ENCODE measurements at places on chromosomes 5 and 9.
A peak's percentile ranks its signal among the peaks of the same experiment; 100 is the strongest.

DNA sequence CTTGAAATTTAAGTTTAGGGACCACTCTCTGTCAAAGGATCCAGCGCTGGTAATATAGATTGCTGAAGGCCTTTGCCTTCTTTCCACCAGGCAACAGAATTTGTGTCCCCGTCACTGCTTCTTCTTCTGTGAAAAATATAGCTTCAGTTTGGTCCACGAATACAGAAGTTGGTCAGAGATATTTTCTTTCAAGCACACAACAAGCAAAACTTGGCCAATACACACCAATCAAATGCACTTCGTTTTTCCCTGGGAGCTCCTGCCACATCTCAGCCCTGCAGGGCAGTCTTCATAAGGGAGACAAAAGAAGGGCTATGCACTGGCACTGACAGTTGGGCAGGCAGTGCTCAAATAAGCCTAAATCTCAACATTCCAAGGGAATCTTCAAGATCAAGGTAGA, 22.9 kb downstream of the HAVCR2 start:
- no peak for DNase-seq

DNA sequence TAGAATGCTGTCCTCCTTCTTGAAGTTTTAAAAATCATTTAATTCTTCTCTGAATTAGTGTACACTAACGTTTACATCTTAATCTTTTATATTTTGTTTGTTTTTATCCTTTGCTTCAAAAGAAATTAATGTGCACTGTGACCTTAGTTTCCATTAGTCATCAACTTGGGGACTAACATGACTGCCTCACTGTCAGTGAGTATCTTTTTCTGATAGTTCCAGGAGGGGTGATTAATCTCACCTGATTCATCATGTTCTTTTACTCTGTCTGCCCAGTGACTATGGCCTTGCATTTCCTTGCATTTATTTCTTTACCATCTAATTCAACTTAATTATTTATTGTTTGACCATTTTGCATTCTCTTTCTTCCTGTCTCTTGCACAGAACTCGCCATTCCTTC, 33.4 kb upstream of the NR3C1 start:
- DNase-seq, result no peak

GRCh38 chr9:86652736-86653135, 294.6 kb downstream of the GAS1 start:
- DNase-seq, result peak; percentile 68

DNA sequence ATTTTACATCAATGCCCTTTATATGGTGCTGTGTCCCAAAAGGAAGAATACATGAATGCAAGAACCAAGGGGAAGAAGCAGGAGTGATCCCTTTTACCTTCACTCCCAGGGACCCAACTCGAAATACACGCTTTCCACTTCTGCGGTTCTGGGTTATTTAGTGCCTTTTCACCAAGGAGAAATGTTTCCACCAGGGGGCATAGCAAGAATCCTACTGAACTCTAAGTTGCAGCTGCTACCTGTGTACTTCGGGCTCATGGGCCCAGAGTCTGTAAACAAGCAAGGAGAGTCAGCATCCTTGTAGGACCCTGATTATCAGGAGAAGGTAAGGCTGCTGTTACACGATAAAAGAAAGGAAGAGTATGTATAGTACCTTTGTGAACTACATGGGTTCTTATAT, 45.7 kb downstream of the DPYSL3 start:
- peak; percentile 28 for DNase-seq

DNA sequence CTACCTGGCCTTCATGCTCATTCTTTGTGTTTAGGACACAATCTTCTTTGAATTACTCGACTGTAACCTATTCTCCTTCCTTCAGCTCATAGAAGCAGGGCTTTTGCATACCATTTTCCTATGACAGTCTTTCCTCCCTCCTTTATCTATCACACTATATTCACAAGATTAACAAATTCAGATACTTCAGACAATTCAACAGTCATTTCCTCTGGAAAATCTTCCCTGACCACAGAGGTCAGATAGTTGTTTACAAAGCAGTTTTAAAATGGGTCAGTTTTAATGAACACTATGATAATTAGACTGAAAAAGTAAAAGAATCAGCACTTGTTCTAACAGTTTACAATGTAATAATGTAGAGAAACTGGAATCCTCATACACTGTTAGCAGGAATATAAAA, 4.3 kb downstream of the CAAP1 start:
- DNase-seq, result no peak

DNA sequence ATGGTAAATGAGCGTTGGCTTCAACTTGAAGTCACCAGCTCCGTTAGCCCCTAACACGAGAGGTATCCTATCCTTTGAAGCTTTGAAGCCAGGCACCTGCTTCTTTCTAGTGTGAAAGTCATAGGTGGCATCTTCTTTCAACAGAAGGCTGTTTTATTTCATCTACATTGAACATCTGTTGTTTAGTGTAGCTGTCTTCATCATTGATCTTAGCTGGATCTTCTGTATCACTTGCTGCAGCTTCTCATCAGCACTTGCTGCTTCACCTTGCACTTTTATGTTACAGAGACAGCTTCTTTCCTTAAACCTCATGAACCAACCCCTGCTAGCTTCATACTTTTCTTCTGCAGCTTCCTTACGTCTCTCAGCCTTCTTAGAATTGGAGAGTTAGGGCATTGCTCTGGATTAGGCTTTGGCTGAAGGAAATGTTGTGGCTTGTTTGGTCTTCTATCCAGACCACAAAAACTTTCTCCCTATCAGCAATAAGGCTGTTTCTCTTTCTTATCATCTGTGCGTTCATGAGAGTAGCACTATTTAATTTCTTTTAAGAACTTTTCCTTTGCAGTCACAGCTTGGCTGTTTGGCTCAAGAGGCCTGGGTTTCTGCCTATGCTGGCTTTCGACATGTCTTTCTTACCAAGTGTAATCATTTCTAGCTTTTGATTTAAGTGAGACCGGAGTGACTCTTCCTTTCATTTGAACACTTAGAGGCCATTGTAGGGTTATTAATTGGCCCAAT, 47.2 kb downstream of the PCSK5 start:
- DNase-seq, result no peak

DNA sequence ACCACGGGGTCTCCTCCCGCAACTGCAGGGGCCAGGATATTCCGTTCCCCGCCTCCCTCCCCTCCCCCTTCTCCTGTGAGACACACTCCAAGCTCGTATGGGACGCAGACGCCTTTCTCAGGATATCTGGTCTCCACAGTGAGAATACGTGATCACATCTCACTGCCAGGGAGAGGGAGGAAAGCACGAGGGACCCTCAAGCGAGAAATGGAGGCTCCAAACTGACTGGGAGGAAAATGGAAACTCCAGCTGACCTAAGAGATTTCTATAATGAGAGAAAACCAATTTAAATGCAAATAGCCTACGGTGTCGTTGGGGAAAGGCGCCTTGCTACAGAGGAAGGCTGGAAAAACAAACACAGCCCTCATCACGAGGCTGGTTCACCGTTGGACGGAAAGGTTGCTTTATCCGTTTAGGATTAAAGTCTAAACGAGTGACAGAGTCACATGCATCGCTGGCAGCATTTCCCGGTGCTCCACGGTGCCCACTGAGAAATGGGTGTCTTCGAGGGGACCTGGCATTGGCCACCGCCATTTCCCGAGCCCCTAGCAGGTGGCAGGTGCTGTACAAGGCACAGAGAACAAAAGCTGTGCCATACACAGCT, 116.9 kb upstream of the CPEB4 start:
- no peak for DNase-seq

DNA sequence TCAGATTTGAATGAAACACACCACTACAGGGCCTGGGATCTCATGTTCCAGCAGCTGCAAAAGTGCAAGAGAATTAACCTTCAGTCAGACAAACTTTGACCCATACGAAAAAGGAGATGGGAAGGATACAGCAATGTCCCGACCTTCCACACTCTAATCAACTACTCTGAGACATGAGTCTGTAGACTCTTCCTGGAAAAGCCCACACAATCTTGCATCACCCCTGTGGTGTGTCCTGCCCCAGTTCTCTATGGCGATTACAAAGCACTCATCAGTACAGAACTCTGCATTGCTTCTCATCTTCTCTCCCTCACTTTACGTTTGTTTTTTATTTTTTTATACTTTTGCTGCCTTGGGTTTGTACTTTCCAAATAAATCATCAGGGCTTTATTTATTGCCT, 241.0 kb upstream of the KIF2A start:
- DNase-seq, result no peak

DNA sequence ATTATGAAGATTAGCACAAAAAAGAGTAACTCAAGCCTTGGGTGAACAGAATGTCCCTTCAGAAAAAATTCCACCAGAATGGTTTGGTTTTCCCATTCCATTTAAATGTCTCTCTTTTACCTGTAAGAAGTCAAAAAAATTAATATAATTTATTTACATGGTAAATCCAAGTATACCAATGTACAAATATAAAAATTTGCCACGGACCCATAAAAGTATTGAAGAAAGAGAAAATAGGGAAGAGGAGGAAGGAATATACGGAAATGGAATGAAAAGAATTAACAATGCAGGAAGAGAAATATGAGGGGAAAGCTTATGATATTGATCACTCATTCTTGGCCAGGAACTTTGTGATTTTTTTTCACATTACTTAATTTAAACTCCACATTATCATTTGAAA, at the start of gene OR13C9:
Gene OR13C9 (minus strand): TSS at position 101 of the 400 bp plus-strand sequence. CDS start 0 bp downstream, at position 101.
- no peak for DNase-seq

- DNase-seq, result no peak
Observed at GRCh38 chr5:125169396-125169795, 423.0 kb upstream of the ZNF608 start.

DNA sequence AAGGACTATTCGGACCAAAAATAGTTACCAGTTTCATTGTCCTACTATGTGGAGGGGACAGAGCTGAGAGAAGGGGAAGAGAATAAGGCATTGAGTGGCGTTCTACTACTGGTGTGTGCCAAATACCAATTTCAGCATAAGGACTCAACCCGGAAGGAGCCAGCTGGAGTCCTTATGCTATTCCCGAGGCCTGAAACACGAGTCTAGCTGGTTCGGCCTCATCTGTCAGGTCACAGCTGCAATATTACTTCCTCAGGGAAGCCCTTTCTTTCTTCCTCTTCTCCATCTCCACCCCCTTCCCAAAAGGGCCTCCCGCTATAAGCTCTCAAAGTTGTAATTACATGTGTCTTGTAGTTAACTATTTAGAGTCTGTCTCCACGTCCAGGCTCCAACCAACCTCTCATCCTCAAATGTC, 20.5 kb upstream of the FER start:
- DNase-seq, result peak; percentile 54

GRCh38 chr5:148979083-148979723, 83.7 kb downstream of the SH3TC2 start:
- DNase-seq, result peak; percentile 35

DNA sequence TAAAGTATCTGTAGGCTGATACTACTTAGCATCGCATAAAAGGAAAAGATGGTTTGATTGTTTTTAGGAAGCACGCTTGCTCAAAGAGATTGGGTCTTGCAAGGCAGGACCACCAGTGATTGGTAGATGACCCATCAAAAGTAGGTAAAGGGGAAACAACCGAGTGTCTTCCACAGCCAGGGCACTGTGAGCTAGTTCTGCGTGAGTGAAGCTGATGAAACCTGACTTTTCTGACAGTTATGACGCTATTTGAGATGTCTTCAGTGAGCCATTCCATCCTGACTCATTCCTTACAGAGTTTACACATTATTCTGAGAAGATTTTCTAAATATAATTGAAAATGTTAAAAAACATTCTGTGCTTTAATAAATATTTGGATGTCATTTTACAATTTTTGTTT, 49.7 kb downstream of the BASP1 start:
- no peak for DNase-seq

DNA sequence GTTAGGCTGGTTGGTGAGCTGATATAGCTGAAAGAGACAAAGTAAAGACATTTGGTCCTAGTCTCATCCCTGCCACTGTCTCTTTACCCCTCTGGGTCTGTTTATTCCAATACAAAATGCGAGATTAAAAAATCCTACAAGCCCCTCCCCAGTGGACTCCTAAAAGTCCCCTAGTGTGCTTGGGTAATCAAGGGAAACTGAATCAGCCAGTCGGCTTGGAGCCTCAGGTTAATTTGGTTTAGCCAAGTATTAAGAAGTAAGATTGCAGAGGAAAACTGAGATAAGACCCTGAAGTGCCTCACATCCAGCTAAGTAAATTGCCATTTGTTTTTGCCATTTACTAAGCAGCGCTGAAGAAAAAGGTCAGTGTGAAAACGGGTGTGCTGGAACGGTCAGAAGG, 10.4 kb downstream of the NIM1K start:
- no peak for DNase-seq

- DNase-seq, result peak; percentile 23
Observed at GRCh38 chr9:104088416-104088815, 5.7 kb upstream of the SMC2 start.

DNA sequence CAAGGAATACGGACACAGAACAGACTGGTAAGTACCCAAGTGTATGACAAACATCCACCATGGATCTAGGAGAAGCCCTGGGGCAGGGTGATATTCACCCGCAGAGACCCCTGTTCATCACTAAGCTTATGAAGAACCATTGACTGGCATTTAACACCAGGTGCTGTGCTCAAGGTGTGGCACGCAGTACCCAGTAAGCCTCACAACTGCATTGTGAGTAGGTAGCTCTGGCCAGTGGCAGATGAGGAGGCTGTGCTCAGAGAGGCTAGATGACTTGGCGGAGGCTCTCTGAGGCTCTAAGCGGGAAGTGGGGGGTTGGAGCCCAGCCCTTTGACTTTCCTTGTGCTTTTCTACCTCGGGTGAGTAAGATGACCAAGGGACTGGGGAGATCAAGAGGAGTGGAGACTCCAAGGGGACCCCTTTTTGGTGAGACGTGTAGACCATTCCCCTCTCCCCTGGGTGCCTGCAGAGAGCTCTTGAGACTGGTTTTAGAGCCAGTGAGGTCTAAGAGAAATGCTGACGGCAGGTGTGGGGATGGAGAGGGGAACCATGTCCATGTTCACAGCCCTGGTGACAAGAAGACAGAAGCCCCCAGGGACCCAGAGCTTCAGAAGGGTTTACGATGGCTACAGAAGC, 70.8 kb downstream of the IL6ST start:
- no peak for DNase-seq

DNA sequence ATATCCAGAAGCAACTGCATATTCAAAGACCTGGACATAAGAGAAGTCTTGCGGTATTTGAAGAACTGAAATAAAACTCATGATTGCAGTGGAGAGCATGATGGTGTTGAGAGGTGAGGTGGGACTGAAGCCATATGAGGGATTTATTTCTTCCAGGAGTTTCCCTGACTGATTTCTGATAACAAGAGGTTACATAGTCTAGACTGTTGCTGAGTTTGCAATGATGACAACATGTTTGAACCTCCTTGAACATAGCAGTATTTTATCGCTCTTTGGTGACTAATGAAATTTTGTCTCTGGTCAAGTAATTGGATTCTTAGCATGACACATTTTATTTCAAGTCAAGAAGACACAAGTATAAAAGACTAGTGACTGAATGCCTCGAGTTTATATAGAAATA, 61.8 kb downstream of the ACTBL2 start:
- DNase-seq, result no peak

GRCh38 chr5:15604986-15605385, 105.0 kb downstream of the FBXL7 start:
- DNase-seq, result peak; percentile 72
